ENCODE measurements at places on chromosomes 12 and 14.
A peak's percentile ranks its signal among the peaks of the same experiment; 100 is the strongest.

- DNase-seq: no peak
These were observed 6.8 kb upstream of the PHC1 start for GRCh38 chr12:8907513-8907912.

GRCh38 chr14:59175404-59175803 lies 13.1 kb upstream of the DAAM1 start:
- peak; percentile 10 for DNase-seq

GRCh38 chr12:26791301-26791791 lies 41.6 kb downstream of the ITPR2 start:
- peak; percentile 64 for DNase-seq

- no peak for DNase-seq
These were observed 74.2 kb downstream of the RBM19 start for GRCh38 chr12:113891739-113892520.

GRCh38 chr12:93279565-93280412 lies 97.9 kb upstream of the NUDT4 start:
- DNase-seq: no peak

GRCh38 chr12:89492883-89493282 lies 31.7 kb downstream of the GALNT4 start:
- no peak for DNase-seq

DNA sequence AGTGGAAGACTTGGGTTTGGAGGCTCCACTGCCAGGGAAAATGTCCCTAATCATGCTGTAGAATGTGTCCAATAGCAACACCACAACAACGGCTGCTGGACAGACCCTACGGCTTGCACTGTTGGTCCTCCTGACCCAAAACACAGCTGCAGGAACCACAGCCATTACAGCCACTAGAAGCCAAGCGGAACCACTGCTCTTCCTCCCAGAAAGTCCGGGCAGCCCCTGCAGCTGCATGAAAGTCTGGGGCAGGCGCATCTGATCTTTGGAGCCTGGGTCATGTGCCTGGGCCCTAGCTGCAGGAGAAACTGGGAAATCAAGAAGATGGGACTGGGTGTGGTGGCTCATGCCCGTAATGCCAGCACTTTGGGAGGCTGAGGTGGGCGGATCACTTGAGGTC lies 124.7 kb upstream of the METAP2 start:
- DNase-seq: peak; percentile 57

- DNase-seq: no peak
These were observed 3.7 kb upstream of the CACNA2D4 start for GRCh38 chr12:1922075-1922709.

DNA sequence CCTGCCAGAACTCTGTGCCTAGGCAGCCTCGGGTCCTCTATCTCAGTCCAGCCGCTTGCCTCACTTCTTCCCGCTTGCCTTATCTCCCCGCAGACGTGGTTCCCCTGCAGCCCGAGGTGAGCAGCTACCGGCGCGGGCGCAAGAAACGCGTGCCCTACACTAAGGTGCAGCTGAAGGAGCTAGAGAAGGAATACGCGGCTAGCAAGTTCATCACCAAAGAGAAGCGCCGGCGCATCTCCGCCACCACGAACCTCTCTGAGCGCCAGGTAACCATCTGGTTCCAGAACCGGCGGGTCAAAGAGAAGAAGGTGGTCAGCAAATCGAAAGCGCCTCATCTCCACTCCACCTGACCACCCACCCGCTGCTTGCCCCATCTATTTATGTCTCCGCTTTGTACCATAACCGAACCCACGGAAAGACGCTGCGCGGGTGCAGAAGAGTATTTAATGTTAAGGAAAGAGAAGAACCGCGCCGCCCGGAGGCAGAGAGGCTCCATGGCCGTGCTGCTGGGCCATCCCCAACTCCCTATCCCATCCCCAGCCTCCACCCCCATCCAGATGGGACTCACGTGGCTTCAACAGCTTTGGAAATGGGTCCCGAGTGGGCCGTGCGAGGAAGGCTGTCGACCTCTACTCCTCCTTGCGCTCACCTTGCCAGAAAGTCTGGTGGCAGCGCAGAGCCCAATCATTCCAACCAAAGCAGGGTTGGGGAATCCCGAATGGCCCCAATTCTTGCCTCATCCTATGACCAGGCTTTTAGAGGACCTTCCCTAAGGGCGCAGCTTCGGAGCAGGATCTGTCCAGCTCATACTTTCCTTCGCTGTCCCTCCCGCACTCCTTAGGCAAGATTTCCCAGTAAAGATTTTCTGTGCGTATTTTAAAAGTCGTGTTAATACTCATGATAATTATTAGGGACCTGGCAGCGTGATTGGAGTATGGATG lies 6.5 kb downstream of the HOXC13 start:
- no peak for DNase-seq

DNA sequence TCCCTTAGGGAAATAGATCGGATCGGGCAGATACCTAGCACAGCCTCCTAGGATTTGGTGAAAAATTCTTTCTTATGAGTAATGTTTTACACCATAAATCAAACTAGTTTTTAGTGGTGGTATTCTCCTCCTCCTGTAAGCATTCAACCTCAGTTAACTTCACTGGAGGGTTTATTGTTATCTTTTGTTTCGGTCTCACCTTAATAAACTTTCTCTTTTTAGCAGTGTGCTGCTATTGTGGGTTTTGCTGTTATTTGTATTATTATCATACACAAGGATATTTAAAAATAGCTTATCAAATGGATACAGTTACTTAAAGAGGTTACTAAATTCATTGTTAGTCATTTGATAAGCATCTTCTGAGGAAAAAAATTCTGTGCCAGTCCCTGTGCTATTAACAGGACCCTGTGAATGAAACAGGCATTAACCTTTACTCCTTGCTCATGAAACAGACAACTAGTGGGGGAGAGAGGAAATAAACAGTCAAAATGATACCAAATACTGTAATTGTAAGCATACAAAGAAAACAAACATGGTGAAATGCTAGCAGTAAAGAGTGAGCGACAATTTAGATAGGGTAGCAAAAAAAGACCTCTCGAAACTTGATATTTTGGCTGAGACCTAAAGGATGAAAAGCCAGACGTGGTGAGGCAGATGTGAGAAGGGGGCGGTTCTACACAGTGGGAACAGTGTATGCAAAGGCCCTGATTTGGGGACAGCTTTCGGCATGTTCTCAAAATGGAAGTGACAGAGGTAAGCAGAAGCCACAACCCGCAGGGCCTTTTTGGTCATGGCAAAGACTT lies 178.7 kb upstream of the SOX5 start:
- no peak for DNase-seq

GRCh38 chr12:65620046-65620445 lies 204.2 kb upstream of the HMGA2 start:
- no peak for DNase-seq

DNA sequence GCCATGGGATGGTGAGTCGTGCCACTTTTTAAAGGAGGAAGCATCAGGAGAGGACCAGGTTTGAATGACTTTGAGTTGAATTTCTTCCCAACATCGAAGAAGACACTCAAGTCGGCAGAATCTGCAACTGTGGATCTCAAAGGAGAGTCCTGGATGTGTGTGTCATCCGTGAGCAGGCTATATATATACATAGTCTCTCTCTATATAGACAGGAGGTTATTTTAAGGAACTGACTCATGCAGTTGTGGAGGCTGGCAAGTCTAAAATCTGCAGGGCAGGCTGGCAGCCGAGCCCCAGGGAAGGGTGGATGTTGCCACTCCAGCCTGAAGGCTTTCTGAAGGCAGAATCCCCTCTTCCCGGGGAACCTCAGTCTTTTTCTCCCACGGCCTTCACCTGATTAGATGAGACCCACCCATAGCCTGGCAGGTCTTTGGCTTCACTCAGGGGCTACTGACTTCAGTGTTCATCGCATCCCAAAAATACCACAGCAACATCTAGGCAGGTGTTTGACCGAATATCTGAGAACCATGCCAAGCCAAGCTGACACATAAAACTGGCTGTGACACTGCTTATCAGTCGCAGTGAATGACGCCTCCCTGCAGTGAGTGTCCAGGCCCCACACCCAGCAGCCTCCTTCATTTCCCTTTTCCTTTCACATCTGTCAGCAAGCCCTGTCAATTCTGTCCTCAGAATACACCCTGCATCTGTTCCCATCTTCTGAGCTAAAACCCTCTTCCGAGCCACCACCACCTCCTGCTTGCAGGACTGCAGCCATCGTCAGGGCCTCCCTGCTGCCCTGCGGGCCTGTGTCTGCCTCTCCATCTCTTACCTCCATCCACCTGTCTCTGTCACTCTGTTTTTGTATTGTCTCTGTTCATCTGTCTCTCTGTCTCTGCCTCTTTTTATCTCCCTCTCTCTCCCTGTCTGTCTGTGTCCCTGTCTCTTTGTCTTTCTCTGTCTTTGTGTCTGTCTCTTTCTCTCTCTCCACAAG lies 54.0 kb downstream of the ZNF664 start:
- DNase-seq: no peak

- no peak for DNase-seq
These were observed 43.6 kb downstream of the FGD6 start for GRCh38 chr12:95173392-95174251.

- no peak for DNase-seq
These were observed 238.4 kb upstream of the CCDC196 start for GRCh38 chr14:66247662-66248193.

GRCh38 chr14:94473666-94474410 lies 2.2 kb downstream of the SERPINA9 start:
- no peak for DNase-seq

Data from NAMALWA (cell line).